ENCODE measurements at places on chromosomes 2 and 18. TPM values are rescaled to one million over a fixed set of nuclear protein-coding genes. Genes with fewer than 3 reads are reported as not detected.
A peak's percentile ranks its signal among the peaks of the same experiment; 100 is the strongest.

GRCh38 chr2:55010915-55011314 lies 39.3 kb downstream of the RTN4 start:
- no peak for DNase-seq

GRCh38 chr2:126824663-126825062 lies 74.0 kb upstream of the TEX51 start:
- DNase-seq = no peak

- DNase-seq = peak; percentile 37
Measured at GRCh38 chr2:23513872-23514793, 129.2 kb downstream of the KLHL29 start.

DNA sequence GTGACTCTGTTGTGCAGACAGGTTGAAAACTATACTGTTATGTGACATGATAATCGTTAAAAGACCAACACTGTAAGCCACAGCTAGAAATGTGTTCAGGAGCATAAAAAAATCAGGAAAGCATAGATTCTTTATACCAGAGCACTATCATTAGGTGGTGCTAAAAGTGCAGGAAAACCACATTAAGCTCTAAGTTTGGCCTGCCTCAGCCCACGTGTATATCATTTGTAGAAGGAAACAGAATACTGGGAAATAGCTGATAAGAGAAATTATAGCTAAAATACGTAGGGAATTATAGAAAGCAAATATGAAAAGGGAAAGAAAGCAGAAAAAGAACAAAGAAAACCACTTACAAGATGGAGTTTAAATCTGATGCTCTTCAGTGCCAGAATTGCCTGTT lies 26.5 kb upstream of the C2orf74 start:
- DNase-seq = no peak

The COL6A3 gene
- total RNA-seq = 64.9 TPM
